ENCODE measurements at places on chromosomes 7 and 10.

- DNase-seq = no peak
These were observed 10.8 kb upstream of the NRP1 start for GRCh38 chr10:33345236-33345635.

GRCh38 chr7:99394188-99394502 is 14.3 kb downstream of the PDAP1 start:
- DNase-seq = no peak

- DNase-seq = no peak
These were observed 11.3 kb upstream of the ATXN7L1 start for GRCh38 chr7:105887569-105888189.

- DNase-seq = no peak
These were observed 27.0 kb downstream of the PDZD8 start for GRCh38 chr10:117348236-117348635.

- no peak for DNase-seq
These were observed 17.5 kb upstream of the ASCC1 start for GRCh38 chr10:72233621-72234020.

- DNase-seq = no peak
These were observed 93.7 kb upstream of the NMT2 start for GRCh38 chr10:15262036-15262713.

DNA sequence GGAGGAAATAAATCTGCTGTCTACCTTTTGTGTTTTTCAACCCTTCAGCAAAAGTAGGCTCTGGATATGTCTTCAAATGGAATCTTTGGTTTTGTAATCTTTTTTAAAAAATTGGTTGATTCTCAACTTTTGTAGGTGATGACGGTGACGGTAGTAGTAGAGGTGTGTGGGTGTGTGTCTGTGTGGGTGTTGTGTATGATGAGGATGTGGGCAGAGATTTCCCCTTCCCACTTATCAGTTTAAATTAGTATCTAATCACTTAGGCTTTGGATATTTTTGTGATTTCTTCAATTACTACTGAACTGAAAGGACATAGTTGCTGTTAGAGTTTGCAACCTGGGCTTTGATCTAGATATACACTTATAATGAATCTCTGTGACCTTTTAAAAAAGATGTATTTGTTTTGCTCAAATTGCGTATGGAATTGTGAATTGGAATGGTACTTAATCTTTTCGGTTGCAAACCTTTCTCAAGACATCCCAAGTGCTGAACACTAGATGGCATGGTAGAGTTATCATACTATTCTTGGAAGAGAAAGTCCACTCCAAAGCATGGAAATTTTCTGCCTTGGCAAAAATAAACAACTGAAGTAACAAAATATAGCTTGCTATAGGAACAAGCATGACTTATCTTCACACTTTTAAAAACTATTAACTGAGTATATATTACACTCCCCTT is 51.9 kb upstream of the A1CF start:
- no peak for DNase-seq

DNA sequence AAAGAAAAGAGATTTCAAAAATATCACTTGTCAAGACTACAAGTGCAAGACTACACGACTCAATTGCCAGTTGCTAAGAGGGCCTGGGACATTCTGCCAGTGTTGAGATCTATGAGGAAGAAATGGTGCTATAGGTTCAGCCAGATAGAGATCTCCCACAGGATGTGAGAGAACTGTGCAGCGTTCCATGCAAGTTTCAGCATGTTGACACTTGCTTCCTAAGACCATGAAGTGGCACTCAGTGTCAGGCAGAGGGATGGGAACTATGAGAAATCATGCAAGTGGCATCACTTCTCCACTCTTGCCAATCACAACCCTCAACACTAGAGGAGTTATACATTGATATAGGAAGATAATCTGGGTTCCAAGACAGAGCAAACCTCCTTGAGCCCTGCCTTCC is 210.3 kb downstream of the CHRM2 start:
- DNase-seq = no peak

DNA sequence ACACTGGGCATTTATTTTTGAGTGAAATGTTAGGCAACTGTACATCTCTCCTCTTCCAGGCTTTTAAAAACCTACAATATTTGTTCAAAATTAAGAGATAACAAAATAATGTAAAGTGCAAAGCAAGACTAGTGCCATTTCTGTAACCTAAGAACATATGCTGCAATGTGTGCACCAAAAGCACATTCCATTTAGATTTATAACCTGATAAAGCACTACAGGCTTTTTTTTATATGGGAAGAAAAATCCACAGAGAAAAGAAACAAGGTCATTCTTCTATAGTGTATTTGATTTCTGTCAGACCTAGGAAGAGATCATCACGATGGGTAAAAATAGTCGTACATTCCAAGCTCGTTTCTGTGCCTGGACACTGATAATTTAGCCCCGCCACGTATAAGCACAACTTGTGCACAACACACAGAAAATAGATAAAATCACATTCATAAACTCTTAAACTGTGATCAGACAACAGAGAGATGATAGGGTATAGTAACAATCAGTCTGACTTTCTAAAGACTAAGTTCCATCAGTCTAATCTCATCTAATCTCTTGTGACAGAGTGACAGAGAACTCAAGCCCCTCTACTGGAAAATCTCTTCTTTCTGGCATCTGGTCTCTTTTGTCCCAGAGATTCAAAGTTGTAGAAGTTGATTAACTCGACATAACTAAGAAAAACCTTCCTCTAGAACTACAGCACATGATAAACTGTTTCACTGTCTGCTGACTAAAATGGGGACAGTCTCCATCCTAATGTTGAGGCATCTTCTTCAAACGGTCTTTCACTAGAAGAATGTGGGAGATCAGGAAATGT is 6.7 kb downstream of the LAMB1 start:
- no peak for DNase-seq

DNA sequence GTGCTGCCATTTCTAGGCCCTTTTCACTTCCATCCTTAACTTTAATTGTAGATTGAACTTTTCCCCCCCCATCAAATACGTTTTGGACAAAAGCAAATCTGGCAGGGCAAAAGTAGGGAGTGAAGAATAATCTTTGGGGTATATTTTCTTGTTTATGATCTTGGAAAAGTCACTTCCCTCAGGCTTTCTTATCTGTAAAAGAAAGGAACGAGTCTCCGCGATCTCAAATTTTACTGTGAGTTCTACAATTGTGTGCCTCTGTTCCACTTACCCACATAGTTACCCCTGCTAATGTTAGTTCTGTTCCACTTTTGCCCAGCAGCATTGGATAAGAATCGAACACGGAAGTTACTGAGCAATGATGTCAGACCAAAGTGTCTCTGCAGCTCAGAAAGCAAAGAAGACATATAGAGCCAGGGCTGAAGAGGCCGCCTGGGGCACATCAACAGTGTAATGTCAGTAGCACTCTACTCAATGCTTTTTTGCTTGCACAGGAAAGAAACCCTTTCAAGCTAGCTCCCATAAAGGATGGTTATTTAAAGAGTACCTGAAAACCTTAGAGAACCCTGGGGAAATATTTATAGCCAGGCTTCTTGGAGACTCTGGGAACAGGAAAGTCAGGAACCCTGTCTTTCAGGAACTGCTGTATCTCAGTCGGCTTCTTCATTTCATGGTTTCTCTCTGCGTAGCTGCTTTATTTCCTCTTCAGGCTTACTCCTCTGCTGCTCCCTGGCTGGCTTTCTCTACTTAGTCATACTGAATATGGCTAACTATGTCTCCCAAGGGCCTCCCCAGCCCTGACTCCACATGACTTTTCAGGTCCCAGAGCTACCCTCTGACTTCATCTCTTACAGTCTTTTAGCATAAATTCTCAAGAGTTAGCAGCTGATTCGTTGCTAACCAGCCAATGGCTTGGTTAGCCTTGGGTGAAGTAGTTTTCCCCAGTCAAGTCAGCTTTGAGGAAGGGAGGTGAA is 123.7 kb upstream of the FAM3C start:
- no peak for DNase-seq

DNA sequence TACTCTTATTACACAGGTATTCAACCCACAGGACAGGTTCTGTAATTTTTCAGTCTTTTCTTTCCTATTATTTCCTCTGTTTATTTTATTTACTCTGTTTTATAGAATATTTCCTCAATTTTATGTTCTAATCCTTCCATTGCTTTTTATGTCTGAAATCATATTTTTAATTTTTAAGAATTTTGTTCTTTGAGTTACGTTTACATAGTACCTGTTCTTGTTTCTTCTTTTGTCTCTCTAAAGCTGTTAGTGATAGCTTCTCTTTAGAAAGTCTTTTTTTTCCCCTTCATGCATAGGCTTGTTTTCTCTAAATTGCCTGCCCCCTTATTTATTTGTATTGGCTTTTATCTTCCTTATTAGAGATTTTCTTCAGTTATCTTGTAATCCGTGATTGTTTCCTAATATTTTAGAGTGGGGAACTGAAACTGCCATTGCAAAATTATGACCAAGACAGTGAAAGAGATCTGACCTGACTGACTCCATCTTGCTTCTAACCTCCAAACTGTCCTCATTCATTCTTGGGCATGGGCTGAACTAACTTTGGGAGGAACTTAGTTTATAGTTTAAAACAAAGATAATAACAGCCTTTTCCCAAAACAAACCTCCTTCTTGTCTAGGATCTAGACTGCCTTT is 187.6 kb downstream of the PFKFB3 start:
- DNase-seq = no peak

- DNase-seq = no peak
These were observed 150.9 kb downstream of the PRKAG2 start for GRCh38 chr7:151725844-151726651.

DNA sequence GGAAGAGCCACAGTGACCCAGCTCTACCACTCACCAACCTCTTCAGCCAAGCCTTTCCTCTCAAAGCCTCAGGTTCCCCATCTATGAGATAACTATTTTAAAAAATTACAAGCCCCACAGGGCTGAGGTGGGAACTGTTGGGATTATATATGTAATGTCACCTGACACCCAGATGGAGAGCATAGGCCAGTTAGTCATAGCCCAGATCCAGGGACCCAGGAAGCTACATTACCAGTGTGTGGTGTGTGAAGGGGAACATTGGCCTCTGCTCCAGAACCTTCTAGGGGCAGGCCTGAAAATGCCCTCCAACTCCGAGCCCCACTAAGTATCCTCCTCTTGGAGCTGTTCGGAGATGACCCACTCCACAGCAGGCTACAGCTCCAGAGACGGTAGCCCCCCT is 162.4 kb downstream of the NRF1 start:
- DNase-seq = no peak

DNA sequence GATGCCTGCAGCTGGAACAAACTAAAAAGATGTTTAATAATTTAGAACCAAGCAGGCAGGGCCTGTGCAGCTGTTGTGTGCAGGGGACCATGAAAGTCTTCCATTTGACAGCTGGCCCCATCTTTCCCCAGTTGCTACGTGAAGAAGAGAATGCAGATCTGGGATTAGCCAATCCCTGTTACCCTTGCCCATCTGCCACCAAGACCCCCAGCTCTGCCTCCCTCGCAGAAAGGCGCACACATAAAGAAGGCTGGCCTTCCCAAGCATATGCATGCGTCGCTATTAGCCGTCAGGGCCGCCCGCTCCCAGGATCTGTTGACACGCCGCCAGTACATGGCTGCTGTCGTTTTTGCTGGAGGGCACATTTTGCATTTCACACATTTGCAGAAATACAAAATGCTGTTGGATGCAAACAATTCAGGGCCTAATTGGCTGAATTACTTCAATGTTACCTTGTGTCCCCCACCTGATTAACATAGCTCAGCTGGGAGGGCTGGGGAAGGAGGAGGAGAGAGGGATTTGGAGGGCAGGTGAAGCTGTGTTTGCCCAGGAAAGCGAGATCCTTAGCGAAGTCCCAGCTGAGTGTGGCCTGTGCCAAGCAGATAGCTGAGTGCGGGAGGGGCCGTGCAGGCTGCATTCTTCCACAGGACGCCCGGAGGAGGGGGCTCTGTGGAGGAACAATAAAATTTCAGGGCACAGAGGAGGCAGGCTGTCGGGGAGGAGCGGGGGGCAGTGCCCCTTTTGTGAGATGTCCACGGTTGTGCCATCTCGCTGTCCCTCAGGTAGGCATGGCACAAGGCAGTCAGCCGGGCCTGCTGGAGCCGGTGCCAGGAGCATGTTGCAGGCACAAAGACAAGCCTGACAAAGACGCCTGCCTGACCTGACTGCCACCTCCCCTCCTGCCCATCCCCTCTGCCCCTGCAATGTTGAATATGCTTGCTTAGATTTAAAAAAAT is 443.0 kb upstream of the MKI67 start:
- DNase-seq = no peak

DNA sequence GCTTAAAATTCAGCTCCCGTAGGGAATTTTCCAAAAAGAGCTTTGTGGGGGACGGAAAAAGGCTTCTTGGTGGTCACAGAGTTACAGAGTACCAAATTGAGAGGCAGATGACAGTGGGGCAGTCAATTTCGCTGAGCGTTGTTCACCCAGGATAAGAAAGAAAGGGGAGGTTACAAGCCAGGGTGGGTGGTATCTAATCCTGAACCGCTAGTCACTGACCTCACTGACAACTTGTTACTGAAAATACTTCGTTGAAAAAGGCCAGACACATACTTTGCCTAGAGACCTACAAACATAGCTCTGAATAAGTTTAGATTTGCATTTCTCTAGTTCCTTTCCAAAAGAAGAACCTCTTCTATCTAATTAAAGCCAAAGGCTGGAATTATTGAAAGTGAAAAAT is at the start of gene CTNNA3:
Gene CTNNA3 (minus strand): TSS at position 167 of the 400 bp plus-strand sequence.
- no peak for DNase-seq

- peak; percentile 3 for DNase-seq
These were observed 30.0 kb downstream of the AGR3 start for GRCh38 chr7:16851829-16852228.

DNA sequence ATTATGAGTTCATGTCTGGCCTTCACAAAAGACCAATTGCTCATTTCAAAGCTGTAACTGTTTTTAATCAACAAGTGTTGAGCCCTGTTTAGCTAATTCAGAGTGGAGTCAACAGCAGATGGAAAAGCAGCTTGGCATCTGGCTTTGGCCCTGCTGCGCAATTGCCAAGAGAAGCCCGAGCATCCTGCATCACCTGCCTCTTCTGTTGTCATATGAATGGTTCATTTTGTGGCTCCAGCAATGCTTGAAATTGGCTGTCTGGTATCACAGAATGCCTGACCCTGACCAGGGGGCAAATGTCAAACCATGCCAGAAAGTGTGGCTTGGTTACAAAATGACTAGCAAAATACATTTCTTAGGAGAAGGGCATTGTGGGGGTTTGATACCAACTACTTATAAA is 296.5 kb upstream of the PHF14 start:
- no peak for DNase-seq

GRCh38 chr10:73941300-73941699 is 30.4 kb downstream of the PLAU start:
- no peak for DNase-seq

- no peak for DNase-seq
These were observed 45.9 kb downstream of the DOCK4 start for GRCh38 chr7:112160130-112160770.

- no peak for DNase-seq
These were observed 1.1 kb downstream of the ZSWIM8 start for GRCh38 chr10:73786512-73786885.

DNA sequence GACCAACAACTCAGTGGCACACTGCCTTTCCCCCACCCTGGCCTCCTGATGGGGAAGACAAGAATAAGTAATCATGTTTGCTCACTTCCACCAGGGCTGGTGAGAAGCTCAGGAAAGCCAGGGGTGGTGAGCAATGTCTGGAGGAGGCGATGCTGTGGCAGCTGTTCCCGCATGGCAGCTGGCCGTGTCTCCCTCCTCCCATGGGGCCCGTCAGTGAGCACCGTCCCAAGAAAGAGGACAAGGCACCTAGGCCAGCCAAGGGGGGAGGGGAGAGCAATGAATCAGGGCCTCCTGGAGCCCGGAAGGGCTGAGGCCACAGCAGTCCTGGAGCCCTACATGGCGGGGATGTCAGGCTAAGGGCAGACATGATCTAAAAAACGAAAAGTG is 69.2 kb upstream of the INSIG1 start:
- DNase-seq = no peak
